ENCODE measurements at places on chromosomes 5 and 9.

DNA sequence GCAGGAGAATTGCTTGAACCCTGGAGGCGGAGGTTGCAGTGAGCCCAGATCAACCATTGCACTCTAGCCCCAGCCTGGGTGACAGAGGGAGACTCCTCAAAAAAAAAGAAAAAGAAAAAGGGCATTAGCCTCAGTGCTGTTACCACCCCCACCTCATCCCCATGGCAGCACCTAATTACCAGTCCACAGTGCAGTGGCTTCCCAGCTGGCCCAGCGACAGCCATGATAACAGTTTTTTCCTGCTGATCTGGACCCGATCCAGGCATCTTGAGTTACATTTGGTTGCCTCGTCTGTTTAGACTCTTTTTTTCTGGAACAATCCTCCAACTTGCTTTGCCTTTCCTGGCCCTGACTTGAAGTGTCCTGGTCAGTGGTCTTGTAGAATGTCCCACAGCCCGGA, 24.4 kb downstream of the NCS1 start:
- ATAC-seq, result peak; percentile 40

DNA sequence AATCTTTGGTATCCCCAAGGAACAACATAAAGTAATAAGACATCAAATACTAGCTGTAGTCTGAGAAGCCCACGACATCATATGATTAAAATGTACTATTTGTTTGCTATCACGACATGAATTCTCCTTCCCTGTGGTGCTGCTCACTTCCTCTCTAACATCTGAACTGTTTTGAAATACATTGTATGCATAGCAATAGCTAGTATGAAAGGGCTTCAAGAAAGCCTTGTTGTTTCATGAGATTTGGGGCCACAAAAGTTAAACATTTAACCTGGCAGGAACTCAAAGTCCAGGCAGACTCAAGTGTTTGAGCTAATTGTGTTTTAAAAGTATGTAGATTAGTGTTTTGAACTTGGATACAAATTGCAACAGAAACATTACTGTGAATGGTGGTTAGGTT, 237.4 kb upstream of the PTGER4 start:
- no peak for ATAC-seq

DNA sequence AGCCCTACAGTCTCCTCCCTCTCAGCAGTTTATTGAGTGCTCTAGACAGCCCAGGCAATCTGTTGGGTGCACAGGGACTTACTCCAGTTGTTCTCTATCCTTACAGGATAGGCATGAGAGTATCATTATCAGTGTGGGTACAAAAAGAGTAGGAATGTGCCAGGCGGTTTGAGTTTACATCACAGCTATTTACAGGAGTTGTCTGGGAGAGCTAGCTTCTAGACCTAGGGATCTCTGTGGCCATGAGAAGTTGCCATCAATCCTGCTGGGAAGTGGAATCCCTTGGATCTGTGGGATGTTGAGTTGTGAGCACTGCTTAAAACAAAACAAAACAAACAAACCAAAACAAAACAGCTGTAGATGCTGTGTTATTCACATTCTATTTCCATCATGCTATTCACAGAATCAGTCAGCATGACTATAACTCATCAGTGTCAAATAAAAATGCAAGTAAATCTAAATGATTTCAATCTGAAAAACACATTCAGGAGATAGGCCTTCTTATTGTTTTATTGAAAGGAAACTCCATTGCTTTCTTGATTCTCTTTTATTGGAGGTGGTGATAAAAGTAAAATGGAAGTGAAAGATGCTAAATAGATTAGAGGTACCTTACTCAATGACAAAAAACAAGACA, 552.4 kb upstream of the ZNF608 start:
- ATAC-seq, result peak; percentile 44

GRCh38 chr5:17317473-17317872, 100.0 kb downstream of the BASP1 start:
- ATAC-seq, result no peak

DNA sequence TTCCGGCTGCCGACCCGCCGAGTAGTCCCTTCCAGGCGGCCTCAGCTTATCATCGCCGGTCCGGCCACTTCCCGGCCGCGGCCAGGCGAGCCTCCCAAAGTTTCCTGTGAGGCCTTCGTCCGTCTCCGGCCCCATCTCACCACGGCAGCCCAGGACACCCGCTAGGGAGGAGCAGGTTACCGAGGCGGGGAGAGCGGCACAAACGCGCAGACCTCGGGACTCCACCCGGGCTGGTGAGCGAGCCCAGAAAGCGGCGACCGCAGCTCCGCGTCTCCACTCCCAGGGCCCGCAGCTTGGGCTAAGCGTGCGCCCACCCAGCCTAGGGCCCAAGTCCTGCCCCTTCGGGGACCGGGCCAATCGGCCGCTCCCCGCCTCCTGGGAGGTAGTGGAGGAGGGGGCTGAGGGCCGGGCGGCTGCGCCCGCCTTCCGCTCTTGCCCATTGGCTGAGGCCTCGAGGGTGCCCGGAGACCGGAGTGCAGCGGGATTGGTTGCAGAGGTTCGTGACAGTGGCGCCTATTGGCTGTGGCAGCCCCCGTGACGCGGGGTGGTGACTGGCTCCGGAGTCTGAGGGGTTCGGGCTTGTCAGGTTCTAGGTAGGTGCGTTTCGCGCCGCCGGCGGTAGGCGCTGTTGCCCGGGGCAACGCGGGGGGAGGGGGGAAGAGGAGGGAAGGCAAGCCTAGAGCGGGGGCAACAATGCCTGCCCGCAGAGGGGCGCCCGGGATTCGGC, 867 bp downstream of the FER start:
- peak; percentile 96 for ATAC-seq

DNA sequence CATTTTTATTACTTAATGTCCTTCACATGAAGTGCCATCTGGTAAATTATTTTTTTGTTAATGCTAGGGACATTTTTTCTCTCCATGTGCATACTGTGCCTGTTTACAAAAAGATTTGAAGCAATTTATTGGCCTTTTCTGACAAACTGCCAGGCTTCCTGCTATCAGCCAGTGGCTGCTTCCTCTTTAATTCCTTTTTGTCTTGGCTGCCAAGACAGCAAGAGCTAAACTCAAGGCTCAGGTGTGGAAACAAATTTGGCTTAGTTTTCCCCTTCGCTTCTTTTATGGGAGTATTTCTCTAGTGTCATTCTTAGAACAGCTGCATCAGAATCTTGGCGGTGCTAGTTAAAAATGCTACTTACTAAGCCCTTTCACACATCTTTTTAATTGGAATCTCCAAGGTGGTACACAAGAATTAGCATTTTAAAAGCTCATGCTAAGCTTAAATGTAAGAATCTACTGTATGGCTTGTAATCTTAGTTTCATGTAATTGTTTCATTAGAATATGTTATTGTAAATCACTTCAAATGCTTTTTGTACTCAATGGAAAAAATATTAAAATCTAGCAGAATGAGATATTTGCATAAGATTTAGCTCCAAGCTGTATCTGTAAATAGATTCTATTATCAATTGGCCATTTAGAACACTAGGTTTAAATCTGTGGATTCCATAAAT, 134.2 kb upstream of the RASGRF2 start:
- no peak for ATAC-seq

DNA sequence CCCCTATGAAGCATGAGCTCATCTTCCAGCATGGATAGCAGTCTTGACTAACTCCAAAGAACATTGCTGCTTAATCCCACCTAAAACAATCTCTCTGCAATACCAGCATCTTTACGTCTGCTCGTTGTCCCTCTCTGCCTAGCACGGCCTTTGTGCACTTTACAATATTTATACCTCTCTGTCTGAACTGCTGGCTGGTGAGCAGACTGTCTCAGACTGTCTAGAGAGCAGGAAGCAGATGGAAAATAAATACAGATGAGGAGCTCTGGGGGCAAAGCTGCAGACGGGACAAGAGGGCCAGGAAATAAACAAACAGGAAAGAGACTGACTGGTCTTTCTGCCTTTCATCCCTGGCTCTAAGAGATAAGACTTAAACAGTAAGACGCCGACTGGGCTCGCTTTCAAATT, 224.8 kb downstream of the ENC1 start:
- ATAC-seq, result no peak

GRCh38 chr9:78314953-78315870, 18.3 kb downstream of the PSAT1 start:
- ATAC-seq, result peak; percentile 79

- ATAC-seq, result peak; percentile 27
Measured at GRCh38 chr9:123225995-123226394, 42.4 kb downstream of the STRBP start.

GRCh38 chr5:97297704-97298091, 114.7 kb upstream of the RIOK2 start:
- no peak for ATAC-seq

DNA sequence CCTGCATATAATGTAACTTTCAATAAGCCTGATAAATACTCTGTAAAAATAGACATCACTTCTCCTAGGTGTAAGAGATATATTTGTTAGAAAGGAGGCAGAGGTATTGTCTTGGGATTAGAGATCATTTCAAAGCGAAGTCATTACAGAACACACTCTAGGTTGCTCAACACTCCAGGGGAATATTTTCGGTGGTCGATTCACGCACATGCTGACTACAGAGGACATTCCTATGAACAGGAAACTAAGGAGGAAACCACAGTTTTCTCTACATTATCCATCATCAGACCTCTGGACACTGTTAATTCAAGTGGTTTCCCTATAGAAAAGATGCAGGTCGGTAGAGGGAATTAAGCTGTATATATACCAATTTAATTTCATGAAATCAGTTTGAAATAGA, 370.0 kb downstream of the NDUFS4 start:
- ATAC-seq, result no peak

- no peak for ATAC-seq
Measured at GRCh38 chr5:24245821-24246220, 399.0 kb downstream of the CDH10 start.

- peak; percentile 35 for ATAC-seq
Measured at GRCh38 chr9:86562691-86563090, 208.5 kb upstream of the TUT7 start.

DNA sequence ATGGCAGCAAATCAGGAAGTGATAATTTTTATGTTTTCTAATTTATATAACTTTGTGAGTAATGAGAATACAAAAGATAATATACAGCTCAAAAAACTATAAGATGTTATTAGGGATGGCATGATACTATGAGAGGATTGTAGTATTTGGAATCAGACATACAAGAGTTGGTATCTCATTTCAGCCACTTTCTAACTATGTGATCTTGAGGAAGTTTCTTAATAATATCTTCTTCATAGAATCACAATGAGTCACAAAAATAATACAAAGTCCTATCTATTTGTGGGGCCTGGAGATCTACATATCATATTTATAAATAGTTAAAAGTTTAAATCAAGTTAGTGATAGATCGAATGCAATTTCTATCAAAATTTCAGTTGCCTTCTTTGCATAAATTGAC, 23.7 kb upstream of the TMED7 start:
- ATAC-seq, result no peak

GRCh38 chr5:39005566-39006232, 68.5 kb downstream of the RICTOR start:
- peak; percentile 44 for ATAC-seq

GRCh38 chr5:76522103-76522935, 100.9 kb downstream of the F2RL2 start:
- no peak for ATAC-seq

DNA sequence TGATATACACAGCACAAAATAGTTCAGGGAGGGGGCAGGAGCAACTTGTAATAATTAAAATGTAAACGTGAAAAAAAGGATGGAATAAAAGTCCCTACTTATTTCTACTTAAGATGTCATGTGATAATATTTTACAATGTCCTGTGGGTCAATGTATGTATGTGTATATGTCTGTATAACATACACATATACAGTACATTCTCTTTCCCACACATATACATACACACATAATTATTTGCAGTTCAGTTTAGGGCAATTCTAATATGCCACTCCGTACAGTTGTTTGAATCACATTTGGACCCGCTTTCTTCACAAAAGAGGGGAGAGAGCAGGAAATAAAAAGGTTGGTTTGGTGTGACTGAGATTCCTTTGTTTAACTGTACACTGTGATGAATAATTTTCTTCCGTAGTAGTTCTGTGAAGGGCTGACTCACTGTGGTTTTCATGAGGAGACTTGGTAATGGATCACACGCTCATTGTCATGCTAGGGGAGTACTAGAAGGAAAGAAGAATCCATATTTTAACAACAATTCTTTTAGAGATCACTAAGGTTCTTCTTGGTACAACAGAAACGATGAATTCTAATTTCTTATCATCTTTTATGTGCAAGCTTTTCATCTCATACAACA, 26.2 kb upstream of the ACOT12 start:
- ATAC-seq, result peak; percentile 99

DNA sequence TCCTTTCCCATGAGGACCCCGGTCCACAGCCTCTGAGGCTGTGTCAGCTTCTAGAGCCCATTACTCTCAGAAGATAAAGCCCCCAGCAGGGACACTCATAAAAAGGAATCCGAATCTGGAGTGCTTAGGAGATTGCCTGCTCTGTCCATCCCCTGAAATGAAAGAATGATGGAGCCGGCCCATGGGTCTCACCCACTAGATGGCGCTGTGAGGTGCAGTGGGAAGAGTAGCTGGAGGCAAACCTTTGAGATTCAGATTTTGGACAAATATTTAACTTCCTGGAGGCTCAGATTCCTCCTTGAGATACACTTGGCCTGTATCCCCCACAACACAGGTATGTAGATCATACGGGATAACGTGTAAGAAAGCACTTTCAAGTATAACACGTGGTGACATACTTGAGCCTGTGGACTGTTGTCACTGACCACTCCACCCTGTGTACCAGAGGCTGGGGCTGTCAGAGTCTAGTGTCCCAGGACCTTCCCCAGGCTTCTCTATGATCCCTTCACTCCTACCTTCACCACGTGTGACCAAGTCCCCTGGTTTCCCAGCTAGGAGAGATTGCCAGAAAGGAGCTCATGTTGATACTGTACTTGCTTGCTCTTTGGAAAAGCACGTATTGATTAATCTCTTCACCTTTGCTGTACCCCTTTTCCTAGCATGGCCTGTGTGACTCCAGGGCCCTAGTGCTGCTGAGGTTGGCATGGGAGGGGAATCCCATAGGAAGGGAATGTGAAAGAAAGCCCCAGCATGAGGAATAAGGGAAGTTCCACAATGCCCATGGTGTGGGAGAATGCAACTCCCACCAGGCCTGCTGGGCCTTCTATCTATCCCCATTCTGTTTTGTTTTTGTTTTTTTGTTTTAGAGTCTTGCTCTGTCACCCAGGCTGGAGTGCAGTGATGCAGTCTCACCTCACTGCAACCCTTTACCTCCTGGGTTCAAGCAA, 32.1 kb downstream of the TRMO start:
- peak; percentile 62 for ATAC-seq

- ATAC-seq, result no peak
Measured at GRCh38 chr5:178320281-178320855, 87.8 kb upstream of the PHYKPL start.

GRCh38 chr9:124511891-124512805, 4.9 kb upstream of the NR5A1 start:
- ATAC-seq, result peak; percentile 44

- ATAC-seq, result no peak
Measured at GRCh38 chr9:123360161-123361085, 4.4 kb downstream of the CRB2 start.

GRCh38 chr5:40681363-40682153, 1.8 kb downstream of the PTGER4 start:
- ATAC-seq, result no peak

GRCh38 chr5:64688965-64689364, 1.3 kb upstream of the SHISAL2B start:
- no peak for ATAC-seq

- ATAC-seq, result no peak
Measured at GRCh38 chr5:127320032-127320965, 29.7 kb downstream of the MEGF10 start.

GRCh38 chr9:135948446-135948845, 12.7 kb downstream of the UBAC1 start:
- no peak for ATAC-seq

- peak; percentile 97 for ATAC-seq
Measured at GRCh38 chr9:101387871-101388506, 3.2 kb upstream of the BAAT start.
